B cell (primary cell): ENCODE measurements at places on chromosomes 2 and 18.

DNA sequence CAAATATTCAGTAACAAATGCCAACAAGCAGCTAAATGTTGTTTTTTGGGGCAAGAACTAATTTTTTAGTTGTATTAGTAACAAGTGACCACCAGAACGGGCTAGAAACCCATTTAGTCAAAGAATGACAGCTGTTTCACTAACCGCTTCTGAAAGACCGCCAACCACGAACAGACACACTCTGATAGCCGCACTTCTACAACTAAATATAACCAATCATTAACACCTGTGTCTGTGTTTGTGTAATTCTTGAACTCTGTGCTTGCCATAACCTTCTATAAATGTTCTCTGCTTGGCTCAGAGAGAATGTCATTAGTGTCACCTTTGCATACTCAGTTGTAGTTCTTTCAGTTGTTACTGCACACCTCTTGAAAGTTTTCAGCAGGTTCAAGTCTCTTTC, 526.3 kb upstream of the LRRTM1 start:
- DNase-seq: no peak

DNA sequence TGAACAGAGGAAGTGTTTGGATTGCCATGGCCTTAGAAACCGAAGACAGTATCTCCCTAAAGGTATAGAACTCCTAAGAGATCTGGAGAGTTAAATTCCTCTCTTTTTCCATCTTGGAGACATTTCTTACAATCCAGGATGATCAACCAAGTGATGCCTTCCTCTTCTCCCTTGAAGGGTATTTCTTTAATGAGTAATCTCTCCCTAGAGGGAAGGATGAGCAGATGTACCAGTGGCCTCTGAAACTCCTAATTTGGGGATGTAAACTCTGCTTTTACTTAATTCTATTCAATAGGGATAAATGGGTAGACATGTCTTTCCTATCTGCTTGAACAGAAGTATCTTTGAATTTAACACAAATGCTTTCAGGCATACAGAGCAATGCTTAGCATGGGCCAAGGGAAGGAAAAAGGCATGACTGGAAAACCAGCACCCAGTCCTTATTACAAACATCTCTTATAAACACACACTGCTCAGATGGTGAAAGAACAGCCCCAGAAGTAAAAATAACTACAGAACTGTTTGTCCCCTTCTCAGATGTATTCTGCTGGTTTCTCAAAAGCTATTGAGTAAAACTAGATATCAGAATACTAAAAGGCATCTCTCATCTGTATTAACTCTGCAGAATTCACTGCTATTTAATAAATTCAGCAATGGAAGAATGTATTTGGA, 4.7 kb upstream of the THNSL2 start:
- no peak for DNase-seq

DNA sequence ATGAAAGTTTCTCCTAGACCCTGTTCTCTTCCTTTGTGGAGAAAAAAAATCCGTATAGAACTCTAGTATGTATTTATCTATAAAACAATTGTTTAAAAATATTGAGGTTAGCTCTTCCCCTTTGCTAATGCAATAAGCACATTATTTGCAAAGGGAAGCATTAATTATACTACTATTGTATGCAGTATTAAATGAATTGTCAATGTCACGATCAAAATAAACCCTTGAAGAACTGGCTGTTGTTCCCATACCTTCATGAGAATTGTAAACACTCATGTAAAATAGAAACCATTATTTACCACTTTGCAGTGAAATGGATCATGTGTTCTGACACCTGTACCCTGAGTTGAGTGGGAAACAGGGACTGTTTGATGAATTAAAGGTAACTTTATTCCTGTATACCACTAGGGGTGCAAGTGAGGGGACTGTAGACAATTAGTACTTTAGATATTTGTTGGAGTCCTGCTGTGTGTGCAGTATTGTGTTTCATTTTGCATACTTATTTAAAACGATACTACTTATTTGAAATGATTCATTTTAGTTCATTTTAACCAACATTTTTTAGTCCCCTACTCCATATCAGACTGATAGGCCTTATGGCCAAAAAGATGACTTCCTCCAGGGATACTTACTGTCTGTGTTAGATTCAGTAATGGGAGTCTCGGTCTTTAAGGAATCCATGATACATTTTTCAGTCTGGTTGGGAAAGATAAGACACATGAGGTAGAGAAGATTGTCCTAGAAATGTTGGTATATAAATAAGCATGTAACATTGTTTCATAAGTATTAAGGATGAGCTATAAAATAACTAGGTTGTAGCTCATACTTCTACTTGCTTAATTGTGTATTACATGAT, 7.9 kb downstream of the PKP4 start:
- peak; percentile 14 for DNase-seq

GRCh38 chr2:237862528-237862895, 3.1 kb downstream of the RAMP1 start:
- no peak for DNase-seq

GRCh38 chr2:10303181-10303693, 533 bp downstream of the HPCAL1 start:
- no peak for DNase-seq

GRCh38 chr2:85772019-85772745, 18.4 kb downstream of the ATOH8 start:
- DNase-seq: no peak

- no peak for DNase-seq
These were observed 21.5 kb upstream of the TNP1 start for GRCh38 chr2:216881411-216881810.

DNA sequence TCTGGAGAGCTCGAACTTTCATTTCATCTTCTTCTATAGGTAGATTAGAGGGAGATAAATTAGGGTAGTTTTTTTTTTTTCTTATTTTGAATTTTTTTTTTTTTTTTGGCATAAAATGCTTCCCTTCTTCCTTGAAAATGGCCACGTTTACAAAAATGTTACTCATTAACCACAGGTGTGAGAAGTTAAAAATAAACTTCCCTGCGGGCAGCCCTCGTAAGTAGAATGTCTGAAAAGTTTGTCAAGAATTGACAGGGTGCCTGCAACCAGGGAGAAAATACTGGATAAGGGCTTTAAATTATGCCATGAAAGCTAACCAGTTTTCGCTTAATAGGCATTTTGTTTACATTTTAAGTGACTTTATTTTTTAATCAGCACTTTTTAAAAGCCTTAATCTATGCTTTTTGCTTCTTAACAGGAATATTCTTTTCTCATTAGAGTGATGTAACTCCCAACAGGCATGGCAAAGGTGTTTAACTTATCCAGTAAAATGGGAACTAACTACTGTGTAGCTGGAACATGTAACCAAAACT, 4.2 kb upstream of the FN1 start:
- no peak for DNase-seq

- DNase-seq: no peak
These were observed 85.6 kb downstream of the SS18 start for GRCh38 chr18:26004832-26005231.

- no peak for DNase-seq
These were observed 89.5 kb downstream of the VAPA start for GRCh38 chr18:10003281-10003680.

DNA sequence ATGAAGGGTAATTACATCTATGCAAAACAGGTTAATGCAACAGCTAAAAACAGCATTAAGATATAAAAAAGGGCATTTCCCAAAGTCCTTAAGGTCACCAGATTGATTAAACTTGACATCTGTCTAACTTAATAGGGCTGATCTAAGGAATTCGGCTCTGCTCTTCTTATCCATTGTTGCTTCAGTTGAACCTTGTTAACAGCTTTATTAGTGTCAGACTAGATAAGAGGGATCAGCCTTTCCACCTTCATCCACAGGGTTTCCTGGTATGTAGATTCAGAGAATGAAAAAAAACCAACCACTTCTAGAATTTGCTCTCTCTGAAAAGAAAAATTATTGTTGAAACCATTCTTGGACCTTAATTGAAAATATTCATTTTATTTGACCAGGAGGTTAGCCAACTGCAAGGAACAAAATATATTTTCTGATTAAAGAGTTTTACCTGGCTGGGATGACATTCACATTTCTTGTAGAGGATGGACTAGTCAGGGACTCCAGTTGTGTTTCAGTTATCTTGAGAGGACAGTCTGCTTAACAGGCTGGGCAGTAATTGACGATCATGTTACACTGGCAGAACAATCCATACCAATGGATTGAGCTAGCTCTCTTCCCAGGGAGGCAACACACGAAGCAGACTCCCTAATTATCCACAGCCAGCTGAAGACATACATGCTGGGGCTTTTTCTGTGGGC, 357.4 kb upstream of the ACVR2A start:
- no peak for DNase-seq

- DNase-seq: no peak
These were observed 71.4 kb upstream of the RNU4ATAC start for GRCh38 chr2:121459291-121459690.

GRCh38 chr18:41134426-41134825, 820.6 kb upstream of the PIK3C3 start:
- no peak for DNase-seq

GRCh38 chr18:55635439-55635838, 47.4 kb upstream of the TCF4 start:
- DNase-seq: no peak

- no peak for DNase-seq
These were observed 302.0 kb downstream of the NCKAP5 start for GRCh38 chr2:133266041-133266925.

GRCh38 chr2:27723372-27724144, 48.0 kb upstream of the MRPL33 start:
- peak; percentile 29 for DNase-seq

- DNase-seq: no peak
These were observed 42.1 kb downstream of the HS1BP3 start for GRCh38 chr2:20608666-20609348.
